ENCODE measurements at places on chromosomes 4 and X.

- no peak for DNase-seq
Observed at GRCh38 chr4:185263419-185263818, 54.0 kb downstream of the SNX25 start.

GRCh38 chr4:145861336-145862318 lies 77.0 kb downstream of the ZNF827 start:
- no peak for DNase-seq

DNA sequence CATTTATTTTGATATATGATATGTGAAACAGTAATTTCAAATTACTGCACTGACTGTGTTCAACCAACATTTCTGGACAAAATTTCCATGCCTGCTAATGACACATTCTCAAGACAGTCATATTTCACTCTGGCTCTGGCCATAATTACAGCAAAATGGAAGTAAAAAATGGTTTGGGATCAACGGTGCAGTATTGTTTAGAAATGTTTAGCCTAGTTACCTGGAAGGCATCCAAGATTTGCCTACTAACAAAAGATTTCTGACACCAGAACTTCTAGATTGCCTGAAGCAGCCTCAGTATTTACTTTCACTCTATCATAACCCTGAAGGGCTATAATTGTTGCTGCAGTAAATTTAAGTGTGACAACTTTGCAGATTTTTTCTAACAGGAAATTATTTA lies 416.3 kb downstream of the PCDH10 start:
- DNase-seq = no peak

DNA sequence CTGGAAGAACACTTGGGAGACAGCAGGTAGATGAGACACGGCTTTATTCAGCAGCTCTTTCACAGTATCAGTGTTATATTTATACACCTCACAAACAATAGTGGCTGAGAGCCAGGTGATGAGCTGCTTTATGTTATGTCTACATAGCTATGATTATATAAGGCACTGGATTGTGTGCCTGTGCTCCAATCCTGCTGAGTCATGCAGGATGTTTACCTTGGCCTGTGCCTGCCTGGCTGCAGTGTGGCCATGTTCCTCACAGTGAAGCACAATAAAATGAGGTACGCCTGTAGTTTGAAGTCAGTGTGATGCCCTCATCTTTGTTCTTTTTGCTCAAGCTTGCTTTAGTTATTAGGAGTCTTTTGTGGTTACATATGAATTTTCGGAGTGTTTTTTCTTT lies 31.3 kb downstream of the CXCL13 start:
- DNase-seq = no peak

DNA sequence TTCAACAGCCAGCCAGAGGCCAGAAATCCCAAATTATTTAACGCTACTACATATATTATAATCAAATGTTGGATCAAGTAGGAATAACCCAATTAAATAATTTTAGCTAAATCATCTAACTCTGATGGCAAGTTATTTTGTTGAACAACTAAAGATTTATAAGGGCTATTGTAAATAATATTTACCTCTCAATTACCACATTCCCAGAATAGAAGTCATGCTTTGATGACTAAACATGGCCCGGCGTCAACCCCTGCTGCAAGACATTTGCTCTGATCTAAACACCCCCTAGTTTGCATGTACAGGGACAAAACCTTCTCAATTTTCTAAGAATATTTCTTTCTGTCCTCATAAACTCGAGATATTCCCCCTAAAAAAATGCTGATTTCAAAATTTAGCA lies 14.2 kb downstream of the VEGFC start:
- no peak for DNase-seq

GRCh38 chr4:175833574-175834311 lies 21.7 kb upstream of the GPM6A start:
- DNase-seq = no peak

DNA sequence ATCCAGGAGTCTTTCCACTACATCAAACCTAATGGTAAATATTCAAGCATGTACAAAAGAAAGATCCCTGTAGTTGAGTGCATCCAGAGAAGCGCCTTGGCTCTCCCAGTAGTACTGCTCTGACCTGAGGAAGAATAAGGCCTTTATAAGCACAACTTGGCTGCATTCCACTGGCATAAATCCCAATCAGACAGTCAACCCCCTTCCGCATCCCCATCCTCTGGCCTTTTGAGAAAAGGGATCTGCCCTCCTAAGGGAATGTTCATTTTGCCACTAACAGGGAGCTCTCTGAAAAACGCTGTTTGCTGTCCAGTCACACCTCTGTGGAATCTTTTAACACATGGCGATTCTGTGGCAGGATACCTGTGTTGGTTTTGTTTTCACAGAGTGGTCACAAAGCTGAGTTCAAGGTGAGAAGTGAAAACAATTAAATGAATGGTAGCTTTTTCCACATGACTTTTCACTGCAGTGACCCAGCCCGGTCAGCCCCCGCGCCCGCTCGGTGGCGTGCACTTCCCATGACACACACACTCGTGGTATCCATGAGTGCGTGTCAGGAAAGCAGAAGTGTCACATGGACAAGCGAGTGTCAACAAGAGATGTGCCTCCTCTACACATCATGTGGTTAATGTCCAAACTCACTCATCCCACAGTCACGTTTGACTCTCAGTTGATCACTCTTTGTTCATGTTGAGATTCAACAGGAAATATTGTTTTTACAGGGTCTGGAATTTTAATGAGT lies 112.2 kb upstream of the ENPP6 start:
- no peak for DNase-seq

- no peak for DNase-seq
Observed at GRCh38 chrX:120260369-120260768, 9.8 kb downstream of the ZBTB33 start.

Measured in activated CD8-positive, alpha-beta memory T cell treated with anti-CD3 and anti-CD28 coated beads for 4 hours (primary cell).